ENCODE measurements at places on chromosomes 6 and 20.

GRCh38 chr6:52995913-52996645 lies 995 bp upstream of the GSTA4 start:
- DNase-seq = peak; percentile 88

DNA sequence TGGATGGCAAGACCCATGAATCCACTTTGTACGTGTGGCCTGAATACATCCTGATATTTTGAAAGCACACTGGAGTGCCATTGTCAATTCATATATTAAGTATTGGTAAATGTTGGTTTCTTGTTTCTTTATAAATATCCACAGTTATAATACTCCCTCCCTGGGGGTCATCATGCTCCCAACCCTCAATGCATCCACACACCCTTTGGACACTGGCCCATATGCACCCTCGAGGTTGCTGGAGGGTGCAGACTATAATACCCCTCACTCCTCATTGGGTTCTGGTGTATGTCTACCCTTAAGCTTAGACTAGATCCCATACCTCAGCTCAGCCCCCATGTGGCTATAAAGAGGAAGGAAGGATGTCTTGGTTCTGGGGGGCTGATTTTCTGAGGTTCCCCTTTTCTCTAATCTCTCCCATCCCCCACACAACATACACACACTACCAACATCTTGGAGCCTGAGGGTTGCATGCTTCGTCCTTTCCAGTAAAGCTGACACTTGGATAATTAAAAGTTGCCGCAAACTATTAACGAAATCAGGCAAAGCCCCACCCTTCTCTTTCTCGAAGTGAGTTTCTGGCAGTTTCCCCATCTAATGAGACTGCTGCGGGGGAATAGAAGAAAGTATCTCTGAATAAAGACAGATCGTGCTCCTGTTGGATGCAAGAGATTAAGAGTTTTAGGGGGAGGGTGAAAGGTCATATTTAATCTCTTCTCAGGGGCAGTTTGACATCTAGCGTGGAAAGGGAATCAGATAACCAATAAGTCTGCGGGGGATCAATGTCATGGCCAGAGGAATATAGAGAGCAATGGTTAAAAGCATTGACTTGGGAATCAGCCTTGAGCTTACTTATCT lies 7.4 kb downstream of the PIM1 start:
- no peak for DNase-seq

- peak; percentile 85 for DNase-seq
These were observed 171.9 kb downstream of the JARID2 start for GRCh38 chr6:15417811-15418210.

DNA sequence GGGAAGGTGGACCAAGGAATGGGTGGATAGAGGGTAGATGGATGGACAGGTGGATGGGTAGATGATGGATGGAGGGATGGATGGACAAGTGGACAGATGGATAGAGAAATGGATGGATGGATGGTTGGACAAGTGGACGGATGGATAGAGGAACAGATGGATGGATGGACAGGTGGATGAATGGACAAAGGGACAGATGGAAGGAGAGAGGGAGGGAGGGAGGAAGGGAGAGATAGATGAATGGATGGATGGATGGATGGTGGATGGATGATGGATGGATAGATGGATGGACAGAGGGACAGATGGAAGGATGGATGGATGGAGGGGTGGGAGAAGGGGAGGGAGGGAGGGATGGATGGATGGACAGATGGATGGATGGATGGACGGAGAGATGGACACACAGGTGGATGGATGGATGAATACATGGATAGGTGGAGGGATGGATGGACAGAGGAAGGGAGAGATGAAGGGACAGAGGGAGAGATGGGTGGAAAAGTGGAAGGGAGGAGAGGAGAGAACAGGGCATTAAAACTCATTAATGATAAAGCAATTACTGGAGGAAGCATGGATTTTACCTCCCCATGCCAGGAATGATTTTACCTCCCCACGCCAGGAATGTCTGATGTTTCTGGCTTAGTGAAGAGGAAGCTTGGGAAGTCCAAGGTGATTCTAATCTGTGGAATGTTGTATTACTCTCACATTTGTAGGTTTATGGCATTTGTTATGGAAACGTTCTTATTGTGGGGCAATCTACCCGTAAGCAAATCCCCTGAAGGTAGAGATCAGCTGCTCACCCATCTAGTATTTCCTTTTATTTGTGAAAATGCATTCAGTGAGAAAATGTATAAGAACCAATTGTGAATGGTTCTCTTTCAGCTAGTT lies 383.3 kb downstream of the TAF4 start:
- peak; percentile 29 for DNase-seq

DNA sequence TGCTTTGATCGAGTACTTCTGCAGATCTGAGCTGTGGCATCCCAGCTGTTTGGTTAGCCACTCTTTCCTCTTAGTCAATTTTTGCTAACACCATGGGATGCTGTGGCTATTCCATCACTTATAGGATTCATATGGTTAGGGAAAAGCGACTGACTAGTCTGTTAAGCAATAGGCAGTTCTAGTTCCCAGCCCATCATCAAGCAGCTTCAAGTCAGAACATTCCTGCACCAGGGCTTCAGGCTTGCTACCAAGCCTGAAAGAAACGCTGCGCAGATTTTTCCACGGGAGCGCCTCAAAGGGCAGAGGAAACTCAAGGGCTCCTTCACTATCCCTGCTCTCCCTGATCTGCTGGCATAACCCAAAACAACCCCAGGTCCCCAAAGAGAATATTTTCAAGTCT lies 159.8 kb upstream of the SUPT3H start:
- peak; percentile 70 for DNase-seq

- no peak for DNase-seq
These were observed 75.2 kb upstream of the ADGRF1 start for GRCh38 chr6:47117314-47117713.

DNA sequence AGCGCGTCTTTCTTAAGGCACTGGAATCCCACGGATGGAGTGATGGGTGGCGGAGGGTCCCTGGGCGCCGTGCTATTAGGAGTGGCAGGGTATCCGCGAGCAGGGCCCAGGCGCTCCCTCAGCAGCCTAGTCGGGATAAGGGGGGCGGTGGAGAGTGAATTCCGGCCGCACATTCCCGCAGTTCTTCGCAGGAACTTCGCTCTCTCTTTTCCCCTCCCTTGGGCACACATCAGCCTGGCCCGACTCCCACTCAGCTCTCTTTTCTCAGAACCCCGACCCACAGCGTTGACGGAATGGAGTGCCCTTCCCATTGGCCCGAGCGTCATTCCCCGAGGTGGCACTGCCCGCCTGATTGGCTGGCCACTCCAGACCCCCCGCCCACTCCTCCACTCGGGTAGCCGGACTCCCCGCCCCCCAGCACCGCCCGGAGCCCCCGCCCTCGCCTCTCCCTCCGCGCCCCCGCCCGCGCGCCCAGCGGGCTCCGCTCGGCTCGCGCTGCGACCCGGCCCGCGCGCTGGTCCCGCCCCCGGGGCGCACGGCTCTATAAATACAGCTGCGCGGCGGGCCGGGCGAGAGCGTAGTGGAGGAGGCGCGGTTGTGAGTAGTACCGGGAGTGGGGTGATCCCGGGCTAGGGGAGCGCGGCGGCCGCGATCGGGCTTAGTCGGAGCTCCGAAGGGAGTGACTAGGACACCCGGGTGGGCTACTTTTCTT lies at the start of gene ID4:
Gene ID4, plus strand, starts transcription at position 572 of the 712 bp plus-strand sequence. CDS start 385 bp downstream, outside the sequence.
- peak; percentile 99 for DNase-seq

- no peak for DNase-seq
These were observed 560.8 kb upstream of the IMPG1 start for GRCh38 chr6:76633259-76633658.

- peak; percentile 92 for DNase-seq
These were observed 234.9 kb downstream of the BCKDHB start for GRCh38 chr6:80341330-80341729.

DNA sequence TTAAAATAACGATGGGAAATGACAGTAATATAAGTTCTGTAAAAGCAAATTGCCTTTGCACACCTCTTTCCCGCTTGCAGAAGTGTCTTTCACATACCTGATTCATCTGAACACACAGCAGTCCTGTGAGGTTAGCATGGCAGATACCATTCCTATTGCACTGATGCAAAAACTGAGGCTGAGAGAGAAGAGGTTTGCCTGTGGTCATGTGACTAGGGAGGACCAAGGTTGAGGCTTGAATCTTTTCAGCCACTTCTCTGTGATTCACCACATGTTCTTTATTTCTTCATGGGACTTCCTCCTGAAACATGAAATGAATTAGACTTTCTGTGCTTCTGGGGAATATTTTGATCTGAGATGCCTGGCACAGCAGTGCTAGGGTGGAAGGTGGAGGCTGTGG lies 92.9 kb downstream of the VEGFA start:
- no peak for DNase-seq

DNA sequence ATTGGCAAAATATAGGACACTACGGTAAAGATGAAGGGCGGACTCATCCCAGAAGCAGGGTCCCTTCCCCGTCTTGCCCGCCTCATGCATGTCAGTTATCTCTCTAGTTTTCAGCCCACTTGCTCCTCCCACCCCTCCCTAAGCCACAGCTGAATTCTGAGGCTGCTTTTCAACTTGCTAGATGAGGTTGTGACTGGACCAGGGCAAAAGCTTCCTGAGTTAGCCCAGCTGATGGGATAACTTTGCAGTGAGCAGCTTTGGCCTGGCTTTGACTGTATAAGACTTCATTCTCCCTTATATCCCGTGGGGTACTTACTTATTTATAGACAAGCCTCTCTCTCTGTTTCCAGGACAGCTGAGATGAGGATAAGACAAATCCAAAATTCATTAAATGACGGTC lies 23.2 kb downstream of the GHRH start:
- no peak for DNase-seq

- DNase-seq = peak; percentile 4
These were observed 1.6 kb downstream of the SCAND1 start for GRCh38 chr20:35952480-35953386.

- DNase-seq = peak; percentile 87
These were observed at the start of gene NFKBIE for GRCh38 chr6:44265007-44265721. TSS of gene NFKBIE (minus strand) at chr6:44265551. CDS start at chr6:44265346, 205 bp downstream.

GRCh38 chr6:168922436-168922835 lies 331.2 kb downstream of the THBS2 start:
- no peak for DNase-seq

GRCh38 chr20:17674722-17675518 lies 7.1 kb downstream of the RRBP1 start:
- DNase-seq = no peak

DNA sequence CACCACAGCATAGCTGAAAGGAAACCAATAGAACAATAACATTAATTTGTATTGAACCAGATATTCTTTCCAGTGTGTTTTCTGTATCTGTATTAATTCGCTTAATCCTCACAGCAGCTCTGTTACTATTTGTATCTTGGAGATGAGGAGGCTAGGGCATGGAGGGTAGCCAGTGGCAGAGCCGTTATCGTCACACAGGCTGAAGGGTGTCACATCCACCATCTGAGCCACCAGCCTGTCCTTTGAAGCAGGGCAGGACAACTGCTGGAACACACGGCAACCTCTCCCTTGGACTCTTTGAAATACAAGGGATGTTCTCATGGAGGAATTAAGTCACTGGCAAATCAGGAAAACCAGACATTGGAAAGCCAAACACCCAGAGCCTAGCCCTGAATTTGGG lies 628.0 kb upstream of the CDH4 start:
- DNase-seq = no peak

GRCh38 chr6:158207422-158207788 lies 39.3 kb downstream of the GTF2H5 start:
- peak; percentile 22 for DNase-seq

DNA sequence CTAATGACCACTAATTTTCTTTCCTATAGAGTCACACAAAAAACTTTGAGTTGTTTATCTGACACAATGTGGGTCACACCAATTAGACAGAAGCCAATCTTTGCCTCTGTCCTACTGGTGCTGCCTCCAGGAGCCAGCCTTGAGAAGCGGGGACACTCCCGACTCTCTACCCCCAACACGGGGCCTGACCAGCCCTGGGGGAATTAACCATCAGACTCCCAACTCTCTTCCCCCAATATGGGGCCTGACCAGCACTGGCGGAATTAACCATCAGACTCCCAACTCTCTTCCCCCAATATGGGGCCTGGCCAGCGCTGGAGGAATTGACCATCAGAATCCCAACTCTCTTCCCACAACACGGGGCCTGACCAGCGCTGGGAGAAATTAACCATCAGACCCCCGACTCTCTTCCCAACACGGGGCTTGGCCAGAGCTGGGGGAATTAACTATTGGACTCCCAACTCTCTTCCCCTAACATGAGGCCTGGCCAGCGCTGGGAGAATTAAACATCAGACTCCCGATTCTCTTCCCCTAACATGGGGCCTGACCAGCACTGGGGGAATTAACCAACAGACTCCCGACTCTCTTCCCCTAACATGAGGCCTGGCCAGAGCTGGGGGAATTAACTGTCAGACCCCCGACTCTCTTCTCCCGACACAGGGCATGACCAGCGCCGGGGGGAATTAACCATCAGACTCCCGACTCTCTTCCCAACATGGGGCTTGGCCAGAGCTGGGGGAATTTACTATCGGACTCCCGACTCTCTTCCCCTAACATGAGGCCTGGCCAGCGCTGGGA lies 12.5 kb downstream of the CST7 start:
- no peak for DNase-seq

- no peak for DNase-seq
These were observed 27.9 kb downstream of the MANBAL start for GRCh38 chr20:37317316-37317715.

DNA sequence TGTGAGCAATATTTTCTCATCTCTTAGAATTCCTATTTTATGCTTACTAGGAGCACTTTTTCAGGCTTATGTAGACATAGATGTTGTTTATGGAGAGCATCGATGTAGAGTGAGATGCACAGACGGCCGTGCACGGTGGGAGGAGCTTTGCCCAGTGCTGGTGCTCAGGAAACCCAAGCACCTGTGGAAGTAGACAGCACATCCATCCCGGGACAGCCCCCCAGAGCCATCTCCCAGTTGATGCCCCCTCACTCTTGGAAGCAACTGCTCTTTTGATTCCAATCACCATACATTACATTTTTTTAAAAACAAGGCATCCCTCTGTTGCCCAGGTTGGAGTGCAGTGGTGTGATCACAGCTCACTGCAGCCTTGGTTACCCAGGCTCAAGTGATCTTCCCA lies 143.7 kb downstream of the SMOC2 start:
- DNase-seq = no peak

- DNase-seq = peak; percentile 76
These were observed 448.7 kb upstream of the JARID2 start for GRCh38 chr6:14796974-14797762.

DNA sequence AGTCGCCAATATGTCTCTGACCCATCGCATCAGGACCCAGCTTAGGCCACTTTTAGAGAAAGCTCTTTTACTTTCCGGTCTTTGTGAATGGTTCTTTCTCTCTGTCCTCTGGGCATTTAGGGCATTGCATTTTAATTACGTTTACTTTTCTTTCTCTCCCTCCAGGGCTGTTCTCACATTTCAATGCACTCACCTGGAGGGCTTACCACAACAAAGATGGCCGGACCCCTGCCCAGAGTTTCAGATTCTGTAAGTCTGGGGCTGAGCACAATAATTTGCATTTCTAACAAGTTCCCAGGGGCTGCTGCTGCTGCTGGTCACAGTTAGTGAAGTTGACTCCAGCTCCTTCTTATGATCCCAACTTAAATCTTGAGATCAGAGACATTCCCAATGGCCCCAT lies 3.0 kb downstream of the ANKRD66 start:
- no peak for DNase-seq

GRCh38 chr6:147222160-147222838 lies 18.1 kb downstream of the STXBP5 start:
- peak; percentile 25 for DNase-seq

GRCh38 chr20:3804254-3804751 lies 8.2 kb downstream of the CDC25B start:
- DNase-seq = no peak

- DNase-seq = no peak
These were observed 494.8 kb upstream of the MAN1A1 start for GRCh38 chr6:119844387-119844786.

Data from fibroblast of skin of abdomen (primary cell).